AG04450 (cell line): ENCODE measurements at places on chromosomes 7 and 10.

DNA sequence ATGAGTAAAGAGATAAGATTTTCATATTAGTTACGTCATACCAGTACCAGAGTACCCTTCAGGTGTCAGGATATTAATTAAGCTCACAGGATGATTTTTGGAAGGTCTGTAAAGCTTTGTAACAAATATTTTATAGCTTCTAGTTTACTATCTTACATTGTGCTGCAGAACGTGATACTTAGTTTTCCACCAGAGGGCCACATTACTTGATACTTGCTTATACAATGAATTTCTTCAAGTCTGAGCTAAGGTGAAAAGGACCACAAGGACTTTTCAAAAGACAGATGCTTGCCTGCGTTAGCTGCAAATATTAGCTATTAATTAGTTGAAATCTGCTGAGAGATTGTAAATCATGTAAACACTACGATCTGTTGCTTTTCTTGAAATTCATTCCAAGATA, 12.2 kb downstream of the FOXP2 start:
- no peak for DNase-seq

GRCh38 chr10:116287906-116288501, 15.0 kb upstream of the GFRA1 start:
- peak; percentile 7 for DNase-seq

DNA sequence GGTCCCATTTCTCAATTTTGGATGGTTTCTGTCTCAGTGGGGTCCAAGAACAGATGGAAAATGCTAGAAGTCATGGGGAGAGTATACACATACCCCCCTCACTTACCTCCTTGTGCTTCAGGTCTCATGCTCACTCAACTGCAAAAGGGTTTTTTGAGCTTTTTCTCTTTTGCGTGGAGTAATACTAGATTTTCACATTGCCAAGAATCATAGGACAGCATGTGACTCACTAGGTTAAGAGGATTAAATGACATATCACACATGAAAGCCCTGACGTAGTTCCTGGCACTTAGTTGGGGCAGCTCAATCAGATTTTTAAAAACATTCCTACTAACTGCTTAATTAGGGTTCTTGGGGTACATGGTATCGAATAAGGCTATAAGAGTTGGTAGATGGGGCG, 4.5 kb downstream of the PI4K2A start:
- DNase-seq = no peak

GRCh38 chr7:13641714-13642113, 347.8 kb downstream of the ETV1 start:
- no peak for DNase-seq

GRCh38 chr10:52198540-52198939, 115.5 kb upstream of the DKK1 start:
- DNase-seq = no peak

DNA sequence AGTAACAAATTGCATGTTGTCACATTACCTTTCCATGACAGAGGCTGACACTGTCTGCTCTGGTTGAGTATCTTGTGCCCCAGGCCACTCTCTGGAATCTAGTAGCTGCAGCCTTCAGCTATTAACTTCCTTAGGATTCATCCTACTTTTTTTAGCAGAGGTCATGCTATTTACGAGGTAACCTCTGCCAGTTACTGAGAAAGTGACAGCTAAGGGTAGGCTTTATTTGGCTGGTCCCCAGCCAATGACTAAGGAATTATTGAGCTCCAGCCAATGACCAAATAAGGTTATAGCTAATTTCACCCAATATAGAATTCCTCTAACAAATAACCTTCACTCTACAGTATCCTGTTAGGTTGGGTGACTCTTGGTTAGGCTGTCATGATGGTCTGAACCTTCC, 1361.7 kb downstream of the XPNPEP1 start:
- no peak for DNase-seq

GRCh38 chr10:75655791-75656451, 224.5 kb downstream of the LRMDA start:
- DNase-seq = no peak

- no peak for DNase-seq
Observed at GRCh38 chr7:26668821-26669220, 195.6 kb downstream of the SKAP2 start.

- DNase-seq = no peak
Observed at GRCh38 chr7:97174303-97174702, 56.8 kb downstream of the SDHAF3 start.

- DNase-seq = no peak
Observed at GRCh38 chr7:112174192-112174591, 32.0 kb downstream of the DOCK4 start.

- DNase-seq = no peak
Observed at GRCh38 chr7:55179931-55180682, 161.3 kb downstream of the EGFR start.

- DNase-seq = no peak
Observed at GRCh38 chr10:29881336-29881771, 178.0 kb downstream of the JCAD start.

DNA sequence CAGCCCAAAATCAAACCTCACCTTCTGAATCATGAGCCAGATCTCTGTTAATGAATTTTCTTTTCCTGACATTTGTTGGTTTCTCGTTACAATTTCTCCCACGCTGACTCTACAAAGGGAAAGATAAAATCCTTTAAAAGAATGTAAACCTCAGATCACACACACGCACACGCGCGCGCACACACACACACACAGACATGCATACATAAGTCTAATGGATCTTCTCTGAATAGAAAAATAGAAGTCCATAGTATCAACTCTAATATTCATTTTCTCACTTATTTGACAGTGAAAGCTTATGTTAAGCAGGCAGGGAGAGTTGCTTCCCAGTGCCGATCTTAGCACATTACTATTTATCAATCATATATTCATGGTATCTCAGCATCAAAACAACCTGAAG, 1.4 kb downstream of the ETV1 start:
- no peak for DNase-seq

GRCh38 chr7:27434756-27435400, 192.3 kb downstream of the EVX1 start:
- DNase-seq = no peak

GRCh38 chr10:63539994-63540393, 18.8 kb downstream of the REEP3 start:
- no peak for DNase-seq

- no peak for DNase-seq
Observed at GRCh38 chr7:129169171-129169671, 19.2 kb upstream of the SMO start.

GRCh38 chr10:117609095-117609795, 66.7 kb downstream of the EMX2 start:
- DNase-seq = no peak

DNA sequence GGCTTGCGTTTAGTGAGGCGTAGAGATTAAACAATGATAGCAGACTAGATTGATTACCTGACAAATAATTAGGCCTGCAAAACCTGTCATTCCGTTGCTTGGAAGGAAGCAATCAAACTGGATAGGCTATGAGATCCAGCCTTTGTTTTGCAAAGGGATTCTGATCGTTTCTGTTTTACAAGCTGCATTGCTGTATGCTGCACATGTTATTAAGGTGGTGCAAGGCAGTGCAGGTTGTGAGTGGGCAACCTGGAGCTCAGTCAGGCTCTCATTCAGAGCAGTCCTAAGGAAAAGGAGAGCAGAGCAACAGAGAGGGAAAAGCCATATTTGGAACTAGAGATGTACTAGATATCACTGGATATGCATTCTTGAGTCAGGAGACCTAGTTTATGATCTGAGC, 6.9 kb upstream of the NOBOX start:
- no peak for DNase-seq

DNA sequence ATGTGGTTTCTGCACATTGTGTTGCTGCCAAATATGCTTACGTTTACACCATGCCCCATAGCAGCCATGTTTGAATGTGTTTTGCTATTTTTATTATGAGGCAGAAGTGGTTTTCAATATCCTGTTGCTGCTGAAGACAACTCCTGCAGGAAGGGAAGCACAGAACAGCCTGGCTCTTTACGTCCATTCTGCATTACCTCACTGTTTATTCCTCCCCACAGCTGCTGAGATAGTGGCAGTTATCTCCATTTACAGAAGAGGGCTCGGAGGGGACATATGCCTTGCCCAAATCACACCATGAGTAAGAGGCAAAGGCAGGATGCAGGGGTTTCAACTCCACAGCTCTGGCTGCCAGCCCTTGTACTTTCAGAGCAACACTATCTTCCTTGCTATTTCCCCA, 35.3 kb downstream of the PLPP4 start:
- no peak for DNase-seq

DNA sequence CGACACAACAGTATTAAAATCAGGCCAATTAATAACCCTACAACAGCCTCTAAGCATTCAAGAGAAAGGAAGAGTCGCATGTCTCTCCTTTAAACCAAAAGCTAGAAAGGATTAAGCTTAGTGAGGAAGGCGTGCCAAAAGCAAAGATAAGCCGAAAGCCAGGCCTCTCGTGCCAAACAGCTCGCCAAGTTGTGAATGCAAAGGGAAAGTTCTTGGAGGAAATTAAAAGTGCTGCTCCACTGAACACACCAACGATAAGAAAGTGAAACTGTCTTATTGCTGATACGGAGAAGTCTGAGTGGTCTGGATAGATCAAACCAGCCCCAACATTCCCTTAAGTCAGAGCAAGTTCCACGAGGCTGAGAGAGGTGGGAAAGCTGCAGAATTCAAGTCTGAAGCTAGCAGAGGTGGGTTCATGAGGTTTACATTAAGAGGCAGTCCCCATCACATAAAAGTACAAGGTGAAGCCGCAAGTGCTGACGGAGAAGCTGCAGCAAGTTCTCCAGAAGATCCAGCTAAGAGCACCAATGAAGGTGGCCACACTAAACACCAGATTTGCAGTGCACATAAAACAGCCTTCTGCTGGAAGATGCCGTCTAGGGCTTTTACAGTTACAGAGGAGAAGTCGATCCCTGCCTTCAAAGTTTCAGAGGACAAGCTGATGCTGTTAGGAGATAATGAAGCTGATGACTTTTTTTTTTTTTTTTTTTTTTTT, 194.8 kb downstream of the MAD1L1 start:
- no peak for DNase-seq

GRCh38 chr10:104259999-104260774, 5.5 kb downstream of the GSTO1 start:
- no peak for DNase-seq

- DNase-seq = no peak
Observed at GRCh38 chr7:40840990-40841389, 706.2 kb downstream of the SUGCT start.

GRCh38 chr10:98307916-98308541, 40.0 kb upstream of the LOXL4 start:
- no peak for DNase-seq

DNA sequence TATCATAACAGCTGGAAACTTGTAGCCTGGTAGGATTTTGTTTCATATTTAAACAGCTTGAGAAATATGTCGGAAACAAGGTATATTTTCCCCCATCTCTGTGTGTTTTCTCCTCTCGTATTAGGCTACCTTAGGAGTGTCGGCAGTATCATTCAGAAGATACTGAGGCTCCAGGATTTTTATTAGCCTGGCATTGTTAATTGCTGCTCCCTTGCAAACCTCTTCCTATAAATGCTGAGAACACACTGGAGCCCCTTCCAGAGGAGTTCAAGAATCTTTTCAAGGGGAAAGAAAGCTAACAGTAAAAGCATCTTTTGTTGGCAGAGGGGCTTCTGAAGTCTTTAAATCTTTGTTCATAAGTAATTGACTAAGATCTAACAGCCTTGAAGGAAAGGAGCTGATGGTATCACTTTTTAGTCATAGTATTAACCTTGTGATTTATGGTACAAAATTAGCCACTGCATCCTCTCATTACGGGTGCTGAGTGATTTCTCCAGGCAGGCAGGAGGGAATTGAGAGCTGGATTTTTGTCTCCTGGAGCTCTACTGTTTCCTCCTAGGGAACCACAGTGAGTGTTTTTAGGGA, 998.7 kb downstream of the LRMDA start:
- DNase-seq = no peak

DNA sequence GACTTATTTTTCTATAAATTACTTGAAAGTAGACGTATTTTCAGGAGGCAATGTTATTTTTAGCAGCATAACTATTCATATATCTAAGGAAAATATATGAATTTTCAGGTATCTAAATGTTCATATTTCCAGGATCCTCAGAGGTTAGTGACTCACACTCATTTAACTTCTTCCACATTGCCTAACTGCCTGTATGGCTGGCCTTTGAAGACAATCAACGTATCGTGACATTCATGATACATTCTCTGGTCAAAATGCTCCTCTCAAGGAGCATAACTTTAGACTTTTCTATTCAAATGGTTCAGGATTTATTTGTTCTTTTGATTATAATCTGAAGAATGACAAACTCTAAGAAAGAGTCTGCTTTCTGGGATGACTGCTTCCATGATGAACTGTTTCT, 89.3 kb downstream of the SEMA3C start:
- DNase-seq = no peak

- no peak for DNase-seq
Observed at GRCh38 chr7:136102881-136103280, 125.7 kb upstream of the MTPN start.

DNA sequence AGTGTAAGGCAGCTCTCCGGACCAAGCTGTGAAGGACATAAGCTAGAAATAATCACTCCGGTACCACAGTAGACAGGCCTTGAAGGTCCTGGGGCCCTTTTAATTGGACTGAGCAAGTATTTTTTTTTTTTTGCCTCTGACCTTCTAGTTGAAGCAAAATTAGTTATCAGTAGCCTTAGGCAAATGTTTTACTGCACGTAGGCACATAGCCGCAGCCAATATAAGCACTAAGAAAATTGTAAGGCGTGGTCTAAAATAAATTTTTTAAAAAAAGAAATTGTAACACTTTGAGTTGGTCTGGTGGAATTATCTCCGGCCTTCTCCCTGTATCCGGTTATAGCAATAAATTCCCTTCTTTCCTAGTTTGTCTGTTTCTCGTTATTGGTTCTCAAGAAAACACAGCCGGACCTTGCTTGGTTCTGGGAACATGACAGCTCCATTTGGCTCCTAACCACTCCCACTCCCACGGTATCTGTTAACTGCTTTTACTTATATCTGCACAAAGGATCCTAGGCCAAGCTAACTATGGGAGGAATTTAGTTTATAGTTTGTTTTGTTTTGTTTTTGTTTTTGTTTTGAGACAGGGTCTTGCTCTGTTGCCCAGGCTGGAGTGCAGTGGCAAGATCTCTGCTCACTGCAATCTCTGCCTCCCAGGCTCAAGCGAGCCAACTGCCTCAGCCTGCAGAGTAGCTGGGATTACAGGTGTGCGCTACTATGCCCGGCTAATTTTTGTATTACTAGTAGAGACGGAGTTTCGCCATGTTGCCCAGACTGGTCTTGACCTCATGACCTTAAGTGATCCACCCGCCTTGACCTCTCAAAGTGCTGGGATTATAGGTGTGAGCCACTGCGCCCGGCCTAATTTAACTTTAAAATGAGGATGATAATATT, 124.4 kb upstream of the KIF5B start:
- DNase-seq = no peak

DNA sequence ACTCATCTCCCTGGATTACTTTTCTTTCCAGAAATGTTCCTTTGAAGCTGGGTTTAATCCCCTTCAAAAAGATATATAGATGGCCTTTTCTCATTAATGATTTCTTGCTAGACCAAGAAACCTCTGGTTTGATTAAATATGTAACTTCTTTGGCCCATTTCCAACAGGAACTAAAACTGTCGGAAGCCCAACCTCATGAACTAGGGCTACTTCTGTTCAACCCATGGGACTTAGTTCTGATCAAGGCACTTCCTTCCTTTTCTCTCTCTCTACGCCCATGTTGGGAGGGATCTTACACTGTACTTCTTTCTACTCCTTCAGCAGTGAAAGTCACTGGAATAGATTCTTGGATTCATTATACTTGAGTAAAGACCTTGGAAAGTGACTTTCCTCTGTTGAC, 83.6 kb downstream of the TMEM106B start:
- DNase-seq = no peak
